AG08395 (cell line): ENCODE measurements at places on chromosomes 1 and 21.

DNA sequence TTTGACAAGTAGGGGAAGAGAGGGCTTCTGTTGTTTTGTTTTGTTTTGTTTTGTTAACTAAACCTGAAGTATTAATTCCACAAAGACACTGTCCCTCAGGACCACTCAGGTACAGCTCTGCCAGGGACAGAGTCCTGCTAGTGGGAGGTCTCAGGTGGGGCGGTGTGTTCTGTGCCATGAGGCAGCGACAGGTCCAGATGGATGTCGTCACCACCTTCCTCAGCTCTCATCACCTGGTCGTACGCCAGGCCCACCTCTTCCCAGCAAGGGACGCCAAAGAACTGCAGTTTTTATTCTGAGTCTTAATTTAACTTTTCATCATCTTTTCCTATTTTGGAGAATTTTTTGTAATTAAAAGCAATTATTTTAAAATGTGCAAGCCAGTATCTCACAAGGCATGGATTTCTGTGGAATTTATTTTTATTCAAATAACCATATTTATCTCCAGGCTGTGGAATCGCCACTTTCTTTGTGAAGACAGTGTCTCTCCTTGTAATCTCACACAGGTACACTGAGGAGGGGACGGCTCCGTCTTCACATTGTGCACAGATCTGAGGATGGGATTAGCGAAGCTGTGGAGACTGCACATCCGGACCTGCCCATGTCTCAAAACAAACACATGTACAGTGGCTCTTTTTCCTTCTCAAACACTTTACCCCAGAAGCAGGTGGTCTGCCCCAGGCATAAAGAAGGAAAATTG is 62.5 kb downstream of the POFUT2 start:
- DNase-seq: no peak

- no peak for DNase-seq
Measured at GRCh38 chr1:38558500-38559445, 300.8 kb downstream of the RRAGC start.

GRCh38 chr21:42384989-42385388 is 10.9 kb downstream of the TMPRSS3 start:
- DNase-seq: no peak

DNA sequence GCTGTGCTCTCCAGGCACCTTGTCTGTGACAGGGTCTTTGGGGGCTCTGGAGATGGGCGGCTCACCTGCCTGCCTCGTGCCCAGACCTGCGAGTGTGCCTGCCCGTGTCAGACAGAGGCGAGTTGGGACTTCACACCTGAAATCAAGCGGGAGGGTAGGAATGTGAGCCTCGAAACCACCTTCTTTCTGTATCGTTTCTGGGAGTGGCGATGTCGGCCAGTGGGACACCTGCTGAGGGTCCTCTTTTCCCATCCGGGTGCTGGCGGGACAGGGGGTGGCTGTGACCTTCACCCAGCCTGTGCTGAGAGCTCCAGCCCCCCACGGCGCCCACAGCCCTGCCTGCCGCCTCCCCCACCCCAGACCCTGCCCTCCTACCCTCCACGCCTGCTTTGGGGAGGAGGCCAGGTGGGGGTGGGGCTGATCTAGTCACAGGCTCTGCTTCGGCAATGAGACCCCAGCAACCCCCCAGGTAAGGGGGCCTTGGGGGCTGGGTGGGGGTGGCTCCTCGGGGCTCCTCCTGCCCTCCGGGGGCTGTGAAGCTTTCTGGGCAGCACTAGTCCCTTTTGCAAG is 15.6 kb upstream of the FAAP20 start:
- DNase-seq: no peak

- DNase-seq: peak; percentile 30
Measured at GRCh38 chr1:66557157-66557556, 23.2 kb downstream of the SGIP1 start.

DNA sequence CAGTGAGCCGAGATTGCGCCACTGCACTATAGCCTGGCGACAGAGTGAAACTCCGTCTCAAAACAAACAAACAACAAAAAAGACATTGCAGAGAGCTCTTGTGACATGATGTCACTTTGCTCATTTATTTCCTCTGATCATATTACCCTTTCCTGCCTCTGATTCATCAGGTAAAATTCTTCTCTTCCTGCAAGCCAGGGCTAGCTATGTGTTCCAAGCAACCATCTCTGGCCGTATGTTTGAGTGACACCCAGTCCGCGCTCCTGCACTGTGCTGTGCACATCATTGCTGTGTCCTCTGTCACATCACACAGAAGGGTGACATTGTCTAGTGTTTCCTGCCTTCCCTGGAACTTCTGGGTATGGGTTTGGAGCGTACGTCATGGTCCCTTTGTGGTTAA is 251.3 kb downstream of the PCP4 start:
- DNase-seq: no peak

DNA sequence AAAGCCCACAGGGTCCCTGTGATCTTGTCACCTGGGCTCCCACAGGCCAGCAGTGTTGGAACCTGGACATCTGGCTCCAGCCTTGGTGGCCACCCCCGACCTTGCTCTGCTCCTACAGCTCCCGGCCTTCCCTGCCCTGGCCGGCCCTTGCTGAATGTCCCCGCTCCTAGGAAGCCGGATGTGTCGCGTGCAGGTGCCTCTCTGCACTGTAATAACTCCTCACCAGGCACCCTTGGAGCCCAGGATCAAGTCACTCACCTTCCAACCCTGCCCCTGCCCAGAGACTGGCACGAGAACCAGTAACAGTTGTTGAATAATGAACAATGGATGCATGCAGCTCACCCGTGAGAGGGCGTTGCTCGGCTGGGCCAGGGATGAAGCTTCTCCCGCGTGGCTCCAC is 12.1 kb downstream of the PDE9A start:
- DNase-seq: no peak

- no peak for DNase-seq
Measured at GRCh38 chr1:192869308-192869940, 60.6 kb downstream of the RGS2 start.

GRCh38 chr1:226625832-226626576 is 77.4 kb downstream of the STUM start:
- no peak for DNase-seq
